CD4-positive, alpha-beta T cell treated with Interleukin-2 at 100 ng/mL for 4 hours (primary cell): ENCODE measurements at places on chromosomes 7 and 10.

GRCh38 chr7:90749262-90749661 is 153.1 kb downstream of the CDK14 start:
- DNase-seq, result no peak

DNA sequence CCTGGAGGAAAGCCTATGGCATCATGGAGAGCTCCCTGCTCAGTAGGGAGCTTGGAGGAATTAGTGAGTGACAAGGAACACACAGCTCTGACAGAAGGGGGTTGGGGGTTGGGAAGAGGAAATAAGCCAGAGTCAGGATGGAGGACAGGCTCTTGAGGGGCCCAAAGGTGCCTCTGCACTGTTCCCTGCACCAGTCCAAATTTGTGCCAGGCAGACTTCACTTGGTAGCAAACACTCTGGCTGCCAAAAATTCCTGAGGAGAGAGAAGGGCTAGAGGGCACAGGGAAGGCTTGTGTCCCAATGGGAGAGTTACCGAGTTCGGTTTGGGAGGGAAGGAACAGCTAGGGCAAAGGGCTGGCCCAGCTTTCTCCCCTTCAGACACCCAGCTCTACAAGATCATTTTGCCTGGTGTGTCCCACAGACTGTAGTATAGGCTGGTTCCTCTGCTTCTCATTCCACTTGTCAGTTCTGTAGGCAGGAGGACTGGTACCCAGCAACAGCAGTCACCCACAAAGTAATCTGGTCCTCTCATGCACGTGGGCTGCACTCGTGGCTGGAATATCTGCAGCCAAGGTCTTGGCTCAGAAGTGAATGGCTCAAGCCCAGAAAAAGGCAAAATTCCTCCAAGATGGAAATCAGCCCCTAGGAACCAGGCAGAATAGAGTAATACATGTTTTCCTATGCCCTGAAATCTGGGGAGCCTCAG is 8.0 kb upstream of the KCNIP2 start:
- no peak for DNase-seq

GRCh38 chr10:48574322-48574796 is 30.5 kb downstream of the ARHGAP22 start:
- no peak for DNase-seq

- no peak for DNase-seq
Observed at GRCh38 chr10:88933564-88933963, 19.0 kb downstream of the ACTA2 start.

DNA sequence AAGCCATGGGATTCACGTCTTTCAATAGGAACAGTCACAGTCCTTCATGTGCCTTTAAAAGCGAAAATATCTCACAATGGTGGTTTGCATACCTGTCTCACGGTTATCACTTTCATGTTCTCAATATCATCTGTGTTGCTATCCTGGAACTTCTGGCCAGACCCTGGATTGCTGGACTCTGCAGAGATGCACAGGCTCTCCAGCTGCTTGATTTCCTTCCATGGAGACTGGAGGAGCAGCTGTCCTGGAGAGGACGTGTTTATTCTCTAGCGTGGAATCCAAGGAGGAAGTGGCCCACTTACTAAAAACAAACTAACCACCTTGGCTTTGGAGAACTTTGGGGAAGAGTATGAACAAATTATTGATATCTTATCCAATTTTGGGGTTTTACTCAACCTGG is 16.5 kb downstream of the BTBD16 start:
- DNase-seq, result no peak

DNA sequence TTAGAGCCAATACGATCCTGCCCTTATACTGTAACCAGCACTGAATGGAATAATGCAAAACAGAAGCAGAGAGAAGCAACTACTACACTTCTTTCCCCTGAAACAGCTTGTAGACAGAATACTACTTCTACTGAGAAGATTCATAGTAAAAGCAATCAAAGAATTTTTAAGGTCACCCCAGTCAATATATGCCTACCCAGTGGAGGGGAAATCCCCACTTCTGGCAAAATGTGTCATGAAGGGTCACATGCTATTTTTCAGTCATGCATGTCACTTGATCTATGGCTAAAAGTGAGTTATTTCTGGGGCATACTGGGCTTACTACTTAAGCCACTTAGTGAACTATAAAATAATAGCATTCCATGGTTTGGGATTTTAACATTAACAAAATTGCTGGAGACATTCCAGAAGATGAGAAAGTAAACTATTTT is 25.6 kb downstream of the IRF5 start:
- DNase-seq, result peak; percentile 42

DNA sequence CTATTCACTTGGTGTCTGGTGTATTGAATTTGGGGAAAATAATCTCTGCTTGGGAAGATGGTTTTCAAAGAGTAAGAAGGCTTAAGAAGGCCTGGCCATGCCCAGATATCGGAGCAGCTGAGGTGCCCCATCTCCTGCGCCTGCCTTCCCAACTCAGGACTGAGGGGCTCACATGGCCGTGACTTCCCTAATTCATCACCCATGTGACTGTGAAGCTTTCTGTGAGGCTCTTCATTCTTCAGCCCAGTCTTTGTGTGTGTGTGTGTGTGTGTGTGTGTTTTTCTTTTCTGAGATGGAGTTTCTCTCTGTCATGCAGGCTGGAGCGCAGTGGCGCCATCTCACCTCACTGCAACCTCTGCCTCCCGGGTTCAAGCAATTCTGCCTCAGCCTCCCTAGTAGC is 53.2 kb downstream of the PROSER2 start:
- DNase-seq, result no peak

- DNase-seq, result no peak
Observed at GRCh38 chr10:22016046-22016705, 12.6 kb upstream of the DNAJC1 start.

DNA sequence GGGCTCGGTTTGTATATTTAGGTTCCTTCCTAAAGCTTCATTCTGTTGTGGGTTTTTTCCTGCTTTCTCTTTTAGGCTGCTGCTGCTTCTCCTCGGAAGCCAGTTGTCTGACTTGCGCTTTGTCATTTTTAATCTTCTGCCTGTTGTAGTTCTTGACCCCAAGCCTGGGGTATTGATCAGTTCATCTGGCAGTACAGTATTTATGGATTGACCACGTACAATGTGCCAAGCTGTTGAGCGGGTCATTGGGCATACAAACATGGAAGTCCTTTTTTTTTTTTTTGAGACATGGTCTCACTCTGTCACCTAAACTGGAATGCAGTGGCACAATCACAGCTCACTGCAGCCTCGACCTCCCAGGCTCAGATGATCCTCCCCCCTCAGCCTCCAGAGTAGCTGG is 4.3 kb downstream of the PROSER2 start:
- no peak for DNase-seq

GRCh38 chr7:102951839-102952238 is 39.0 kb downstream of the LRRC17 start:
- no peak for DNase-seq

DNA sequence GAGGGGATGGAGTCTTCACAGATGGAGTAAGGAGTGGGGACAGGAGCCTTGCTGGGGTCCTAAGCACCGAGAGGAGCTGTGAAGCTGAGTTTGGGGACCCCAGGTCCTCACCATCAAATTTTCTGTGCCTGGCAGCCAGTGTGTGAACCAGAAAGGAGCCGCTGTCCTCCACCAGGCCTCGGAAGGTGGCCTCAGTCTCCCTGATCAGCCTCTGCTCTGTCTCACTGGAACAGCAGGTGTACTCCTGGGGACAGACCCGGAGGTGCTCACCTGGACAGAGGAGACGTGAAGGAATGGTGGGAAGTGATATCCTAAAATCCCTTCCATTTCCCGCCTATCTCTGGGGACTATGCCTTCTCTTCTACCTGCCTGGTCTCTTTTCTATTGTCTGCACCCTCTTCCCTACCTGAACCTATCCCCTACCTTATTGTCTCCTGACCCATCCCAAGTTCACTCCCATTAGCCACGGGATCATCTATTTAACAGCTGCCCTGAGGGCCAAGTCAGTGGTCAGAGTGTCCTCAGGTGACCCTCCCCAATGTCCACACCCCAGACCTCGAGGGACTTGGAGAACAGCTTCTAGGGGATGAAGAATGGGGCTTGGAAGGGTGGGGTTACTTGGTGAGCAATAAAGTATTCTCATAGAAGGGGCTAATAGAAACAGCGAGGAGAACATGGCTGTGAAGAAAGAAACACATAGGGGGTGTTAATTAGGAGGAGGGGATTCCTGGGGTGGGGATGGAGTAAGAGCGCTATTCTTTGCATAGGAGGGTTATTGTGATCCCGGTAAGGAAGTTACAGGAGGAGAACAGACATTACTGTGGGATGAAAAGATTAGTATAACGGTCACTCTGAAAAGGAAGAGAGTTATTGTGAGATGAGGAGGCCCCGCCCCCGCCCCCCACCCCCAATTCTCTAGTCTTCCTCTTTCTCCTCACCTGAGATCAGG is 811 bp downstream of the GPC2 start:
- no peak for DNase-seq

DNA sequence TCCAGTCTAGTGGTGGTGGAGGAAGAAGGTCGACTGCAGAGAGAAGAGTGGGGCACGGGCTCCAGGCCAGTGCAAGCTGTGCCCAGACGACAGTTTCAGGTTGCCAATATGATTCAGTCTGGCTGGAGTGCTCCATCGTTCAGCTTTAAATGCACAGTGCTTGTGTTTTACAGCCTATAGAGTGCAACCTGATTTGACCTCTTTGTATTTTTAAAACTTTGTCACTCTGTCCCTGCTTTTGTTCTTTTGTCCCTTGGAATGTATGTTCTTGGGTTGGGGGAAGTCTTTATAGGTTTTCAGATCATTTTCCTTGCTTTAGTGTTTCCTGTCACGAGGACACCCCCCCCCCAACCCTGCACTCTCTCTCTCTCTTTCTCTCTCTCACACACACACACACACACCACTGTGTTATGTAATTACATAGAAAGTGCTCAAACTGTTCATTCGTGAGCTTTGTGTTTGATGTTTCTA is 198.0 kb downstream of the CAMK1D start:
- no peak for DNase-seq

- no peak for DNase-seq
Observed at GRCh38 chr10:43955002-43955596, 306.4 kb upstream of the ZNF32 start.

- peak; percentile 29 for DNase-seq
Observed at GRCh38 chr7:129906700-129907099, 46.1 kb downstream of the UBE2H start.

- DNase-seq, result peak; percentile 12
Observed at GRCh38 chr7:20219446-20220292, 2.5 kb upstream of the MACC1 start.

DNA sequence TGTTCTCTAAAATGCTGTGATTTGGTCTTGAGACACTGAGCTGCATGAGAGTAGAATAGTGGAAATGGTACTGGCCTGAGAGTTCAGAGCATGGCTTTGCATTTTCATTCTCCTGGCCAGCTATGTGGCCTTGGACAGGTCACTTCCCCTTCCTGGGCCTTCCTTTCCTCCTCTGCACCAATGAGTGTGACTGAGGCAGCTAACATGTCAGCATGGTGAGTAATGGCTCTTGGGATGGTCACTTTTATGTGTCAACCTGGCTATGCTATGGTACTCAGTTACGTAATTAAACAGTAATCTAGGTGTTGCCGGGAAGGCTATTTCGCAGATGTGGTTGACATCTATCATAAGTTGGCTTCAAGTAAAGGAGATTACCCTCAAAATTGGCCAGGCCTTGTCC is 109.3 kb downstream of the RTKN2 start:
- no peak for DNase-seq

DNA sequence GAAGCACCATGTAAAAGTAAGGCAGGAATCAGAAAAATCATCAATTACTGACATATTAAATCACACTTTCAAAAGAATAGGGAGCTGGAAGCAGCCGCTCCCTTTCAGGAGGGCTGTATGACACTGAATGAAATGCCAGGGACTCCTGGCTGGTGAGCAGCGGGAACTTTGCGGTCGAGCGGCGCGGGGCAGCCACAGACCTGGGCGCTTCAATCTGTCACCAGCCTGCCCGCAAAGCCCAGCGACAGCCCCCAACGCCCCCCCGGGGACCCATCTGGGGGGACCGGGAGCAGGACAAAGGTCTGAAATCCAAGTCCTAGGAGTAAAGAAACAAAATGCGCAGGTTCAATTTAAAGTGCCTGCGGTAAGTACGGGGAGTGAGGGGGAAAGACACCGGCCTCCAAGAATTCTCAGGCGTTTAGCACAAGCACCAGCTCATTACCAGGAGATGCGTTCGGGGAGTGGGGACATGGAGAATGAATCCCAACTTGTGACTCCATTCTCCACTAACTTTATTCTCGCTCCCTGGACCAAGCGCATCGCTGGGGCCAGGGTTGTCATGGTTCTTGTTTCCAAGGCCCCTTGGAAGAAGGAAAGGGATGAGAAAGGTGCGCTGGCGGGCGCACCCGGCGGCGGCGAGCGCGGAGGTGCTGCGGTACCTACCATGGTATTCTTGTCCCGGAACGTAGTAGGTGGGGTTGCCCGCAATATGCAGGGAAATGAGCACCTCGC is 824 bp downstream of the RELN start:
- no peak for DNase-seq

DNA sequence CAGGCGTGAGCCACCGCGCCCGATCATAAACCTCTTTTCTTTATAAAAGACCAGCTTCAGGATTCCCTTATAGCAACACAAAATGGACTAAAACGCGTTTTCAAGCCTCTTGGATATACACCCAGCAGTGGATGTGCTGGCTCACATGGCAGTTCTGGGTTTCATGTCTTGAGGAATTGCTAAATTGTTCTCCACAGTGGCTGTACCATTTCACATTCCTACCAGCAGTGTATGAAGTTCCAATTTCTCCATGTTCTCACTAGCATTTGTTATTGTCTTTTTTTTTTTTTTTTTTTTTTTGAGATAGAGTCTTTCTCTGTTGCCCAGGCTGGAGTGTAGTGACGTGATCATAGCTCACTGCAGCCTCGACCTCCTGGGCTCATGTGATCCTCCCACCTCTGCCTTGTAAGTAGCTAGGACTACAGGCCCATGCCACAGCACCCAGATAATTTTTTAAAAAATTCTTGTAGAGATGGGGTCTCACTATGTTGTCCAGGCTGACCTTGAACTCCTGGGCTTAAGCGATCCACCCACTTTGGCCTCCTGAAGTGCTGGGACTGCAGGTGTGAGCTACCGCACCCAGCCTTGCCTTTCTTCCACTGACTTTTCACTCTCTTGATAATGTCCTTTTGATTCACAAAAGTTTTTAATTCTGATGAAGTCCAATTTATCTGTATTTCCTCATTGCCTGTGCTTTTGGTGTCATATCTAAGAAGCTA is 17.4 kb downstream of the TECPR1 start:
- DNase-seq, result no peak

GRCh38 chr10:2890093-2890492 is 177.3 kb upstream of the PFKP start:
- DNase-seq, result no peak
